ENCODE measurements at places on chromosomes 12 and 14.

GRCh38 chr12:87870493-87871460 is 158.4 kb downstream of the C12orf50 start:
- DNase-seq: no peak

GRCh38 chr14:84670796-84671195 is 859.1 kb upstream of the FLRT2 start:
- no peak for DNase-seq

DNA sequence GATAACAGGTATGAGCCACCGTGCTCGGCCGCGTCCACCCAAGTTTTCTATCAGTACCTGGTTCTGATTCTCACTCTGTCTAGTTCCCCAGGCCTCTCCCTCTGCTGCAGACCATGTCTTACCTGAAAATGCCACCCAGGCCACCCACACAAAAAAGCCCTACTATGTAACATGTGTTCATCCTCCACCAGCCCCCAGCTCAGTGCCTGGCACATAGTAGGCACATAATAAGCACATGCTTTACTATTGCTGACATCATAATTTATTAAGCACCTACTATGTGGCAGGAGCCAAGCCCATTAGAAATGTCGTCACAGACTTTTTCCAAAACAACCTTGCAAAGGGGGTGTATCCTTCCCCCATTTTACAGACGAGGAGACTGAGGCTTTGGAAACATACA is 37.8 kb downstream of the CMKLR1 start:
- no peak for DNase-seq

DNA sequence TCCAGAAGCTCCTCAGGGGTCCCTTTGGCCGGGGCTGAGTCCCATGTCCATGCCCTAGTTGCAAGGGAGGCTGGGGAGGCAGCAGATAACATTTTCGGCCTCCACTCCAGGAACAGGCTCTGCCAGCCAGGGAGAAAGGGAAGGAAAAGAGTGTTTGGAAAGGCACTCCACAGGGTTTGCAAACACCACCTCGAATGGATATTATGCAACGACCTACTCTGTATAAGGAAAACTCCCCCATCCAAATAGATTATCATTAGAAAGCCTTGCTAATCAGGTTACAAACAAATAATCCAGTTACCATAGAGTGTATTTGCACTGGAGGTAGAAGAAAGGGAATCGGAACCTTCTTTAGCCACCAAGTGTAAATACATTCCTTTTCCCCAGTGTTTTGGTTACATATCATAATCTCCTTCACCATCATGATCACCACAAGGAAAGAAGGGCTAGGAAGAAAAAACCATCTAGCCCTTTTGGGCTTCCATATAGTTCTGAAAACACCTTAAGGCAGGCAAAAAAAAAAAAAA is 40.4 kb downstream of the TMCC3 start:
- DNase-seq: no peak

GRCh38 chr12:80183939-80184338 is 84.6 kb downstream of the OTOGL start:
- DNase-seq: no peak

DNA sequence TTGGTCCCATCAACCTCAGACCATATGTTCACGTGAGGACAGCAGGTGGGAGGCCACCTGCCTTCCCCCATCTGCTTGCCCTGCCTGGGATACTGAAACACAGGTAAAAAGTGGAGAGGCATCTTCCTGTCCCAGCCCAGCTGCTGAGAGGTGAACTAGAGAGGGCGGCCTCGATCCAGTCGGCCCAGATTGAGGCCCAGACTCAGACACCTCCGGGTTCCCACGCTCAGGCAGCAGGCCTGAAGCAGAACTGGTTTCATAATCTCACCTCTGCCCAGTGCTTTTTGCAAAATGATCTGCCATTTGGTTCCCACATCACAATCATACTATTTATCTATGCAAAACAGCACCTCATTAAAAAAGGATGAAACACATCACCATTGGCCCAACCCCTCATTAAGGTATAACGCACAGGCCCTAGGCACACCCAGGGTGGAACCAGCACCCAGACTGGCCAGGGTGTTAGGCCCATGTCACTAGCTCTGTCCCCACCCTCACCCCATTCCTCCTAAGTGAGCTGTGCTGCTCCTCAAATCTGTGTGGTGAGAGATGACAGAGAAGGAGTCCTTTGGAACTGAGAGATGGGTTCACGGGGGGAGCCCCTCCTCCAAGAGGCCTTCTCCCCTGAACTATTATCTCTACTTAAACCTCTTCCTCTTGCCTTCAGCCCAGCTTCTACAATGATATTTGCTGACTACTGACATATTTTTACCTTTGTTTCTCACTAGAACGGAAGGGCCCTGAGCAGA is 81.1 kb downstream of the ZFP36L1 start:
- DNase-seq: no peak

GRCh38 chr12:43852744-43853143 is 16.9 kb downstream of the TMEM117 start:
- no peak for DNase-seq

- DNase-seq: no peak
Measured at GRCh38 chr12:14952299-14952921, 9.0 kb downstream of the ARHGDIB start.

- DNase-seq: no peak
Measured at GRCh38 chr12:122318607-122319605, 52.6 kb upstream of the VPS33A start.
